ENCODE measurements at places on chromosomes 16 and 17. TPM values are rescaled to one million over a fixed set of nuclear protein-coding genes. Genes with fewer than 3 reads are reported as not detected.

Gene EME1
- 0.52 TPM for total RNA-seq

Gene PRKCB
- not detected for total RNA-seq

Gene ASPSCR1
- 26.6 TPM for total RNA-seq

Gene PERCC1
- not detected for total RNA-seq

Gene RASL10B
- total RNA-seq: 1.1 TPM

Gene BOLA2
- 24.4 TPM for total RNA-seq

Gene FOXK2
- 19.7 TPM for total RNA-seq

Gene OTOA
- total RNA-seq: under 0.01 TPM

Gene NOTUM
- under 0.01 TPM for total RNA-seq

Gene UMOD
- not detected for total RNA-seq

Gene VMO1
- total RNA-seq: 1.2 TPM

Measured in bronchial smooth muscle cell (primary cell).